ENCODE measurements at places on chromosomes 16 and 17.

- no peak for DNase-seq
Observed at GRCh38 chr16:57446531-57447185, 527 bp downstream of the CIAPIN1 start.

GRCh38 chr16:69095193-69095592 is 10.3 kb upstream of the HAS3 start:
- no peak for DNase-seq

DNA sequence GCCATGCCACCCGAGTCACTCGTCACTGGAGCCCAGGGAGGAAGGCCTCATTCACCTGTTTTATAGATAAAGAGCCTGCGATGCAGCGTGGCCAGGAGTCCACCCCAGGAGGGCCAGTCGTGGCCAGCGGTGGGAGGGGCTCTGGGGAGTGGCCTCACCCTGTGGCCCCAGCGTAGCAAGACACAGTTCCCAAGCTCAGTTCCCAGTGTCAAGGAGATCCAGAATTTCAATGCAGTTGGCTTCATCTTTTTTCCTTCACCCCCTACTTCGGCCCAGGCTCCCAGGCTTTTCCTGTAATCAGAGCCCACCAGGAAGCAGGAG is 84.0 kb downstream of the ABR start:
- no peak for DNase-seq

DNA sequence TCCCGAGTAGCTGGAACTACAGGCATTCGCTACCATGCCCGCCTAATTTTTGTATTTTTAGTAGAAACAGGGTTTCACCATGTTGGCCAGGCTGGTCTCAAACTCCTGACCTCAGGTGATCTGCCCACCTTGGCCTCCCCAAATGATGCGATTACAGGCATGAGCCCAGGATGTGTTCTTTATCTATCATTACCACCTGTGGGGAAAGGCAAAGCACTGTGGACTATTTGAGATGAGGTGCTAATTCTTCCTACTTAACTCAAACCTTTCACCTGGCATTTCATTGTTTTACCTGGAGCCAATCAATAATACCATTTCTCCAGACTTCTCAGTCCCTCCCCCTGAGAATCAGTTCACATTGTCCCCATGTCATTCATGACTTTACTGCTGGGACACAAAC is 20.4 kb upstream of the PPM1D start:
- no peak for DNase-seq

DNA sequence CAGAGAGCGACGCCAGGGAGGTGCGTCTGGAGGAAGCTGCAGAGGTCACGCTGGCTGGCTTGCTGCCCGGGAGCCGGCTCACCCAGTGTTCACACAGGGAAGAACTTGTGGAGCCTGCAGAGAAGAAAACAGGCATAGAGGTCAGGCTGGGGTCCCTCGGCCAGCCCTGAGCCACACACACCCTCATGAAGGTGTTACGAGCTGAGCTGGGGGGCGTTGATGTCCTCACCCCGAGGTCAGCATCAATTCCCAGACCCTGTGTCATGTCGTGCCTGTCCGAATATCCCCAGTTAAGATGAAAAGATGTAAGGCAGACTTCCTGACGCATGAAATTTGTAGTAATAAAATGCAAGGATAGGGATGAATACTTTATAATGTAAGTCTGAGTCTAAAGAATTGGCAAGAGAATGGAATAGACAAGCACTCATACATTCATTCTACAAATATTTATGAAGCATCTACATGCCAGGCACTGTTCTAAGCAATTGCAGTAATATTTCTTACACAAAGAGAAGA is 77.1 kb downstream of the USP31 start:
- DNase-seq, result peak; percentile 63

- DNase-seq, result no peak
Observed at GRCh38 chr17:39105705-39106104, 45.7 kb downstream of the PLXDC1 start.

DNA sequence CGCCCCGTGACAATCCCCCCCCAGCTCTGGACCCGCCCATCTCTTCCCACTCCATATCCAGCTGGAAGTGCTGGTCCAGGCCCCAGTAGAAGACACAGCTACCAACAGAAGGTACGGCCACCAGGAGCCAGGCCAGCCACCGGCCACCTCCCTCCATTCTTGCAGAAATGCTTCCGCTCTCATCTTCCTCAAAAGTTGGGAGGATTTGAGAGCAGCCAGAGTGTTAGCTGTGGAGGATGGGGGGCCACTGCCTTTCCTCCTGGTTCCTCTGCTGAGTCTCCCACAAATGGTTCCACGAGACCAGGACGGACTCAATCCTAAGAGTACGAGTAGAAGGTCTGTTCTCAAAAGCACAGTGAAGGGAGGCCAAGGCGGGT is 78.3 kb downstream of the GAS7 start:
- no peak for DNase-seq

DNA sequence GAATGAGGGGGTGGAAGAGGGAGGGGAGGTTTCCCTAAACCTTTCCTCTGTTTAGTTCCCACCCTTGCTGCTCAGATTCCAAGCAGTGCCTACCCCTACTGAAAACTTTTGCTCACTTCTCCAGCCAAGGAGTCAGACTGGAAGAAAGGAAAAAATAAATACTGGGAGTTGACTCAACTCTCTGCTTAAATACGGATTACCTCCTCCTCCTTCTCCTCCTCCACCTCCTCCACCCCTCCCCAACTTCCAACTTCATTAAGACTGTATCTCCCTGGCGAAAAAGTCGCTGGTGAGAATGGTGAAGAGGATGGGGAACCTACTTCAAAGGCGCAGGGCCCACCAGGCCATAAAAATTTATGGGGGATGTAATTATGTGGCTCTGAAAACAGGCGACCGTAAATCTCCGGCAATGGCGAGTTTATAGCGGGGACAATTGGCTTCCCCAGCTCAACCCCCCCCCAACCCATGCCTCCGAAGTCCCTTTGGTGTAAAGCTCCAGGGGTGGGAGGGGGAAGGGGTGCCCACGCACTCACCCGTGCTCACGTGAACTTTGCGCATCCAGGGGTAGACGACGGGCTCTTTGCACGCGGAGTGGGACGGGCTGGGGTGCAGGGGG is 712 bp downstream of the HOXB4 start:
- no peak for DNase-seq

- no peak for DNase-seq
Observed at GRCh38 chr17:15957206-15957605, 12.3 kb downstream of the ADORA2B start.

GRCh38 chr17:29243792-29244191 is 2.9 kb upstream of the CRYBA1 start:
- DNase-seq, result peak; percentile 33

DNA sequence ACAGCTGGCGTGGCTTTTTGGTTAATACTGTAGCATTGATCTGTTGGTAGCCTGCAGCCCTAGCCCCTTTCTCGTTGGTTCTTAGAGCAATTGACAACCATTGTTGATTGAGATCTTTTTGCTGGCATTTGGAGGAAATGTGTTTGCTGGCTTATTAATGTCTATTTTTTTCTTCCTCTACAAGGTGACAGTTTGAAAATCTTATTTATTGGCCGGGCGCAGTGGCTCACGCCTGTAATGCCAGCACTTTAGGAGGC is 1.8 kb downstream of the ATXN2L start:
- no peak for DNase-seq

DNA sequence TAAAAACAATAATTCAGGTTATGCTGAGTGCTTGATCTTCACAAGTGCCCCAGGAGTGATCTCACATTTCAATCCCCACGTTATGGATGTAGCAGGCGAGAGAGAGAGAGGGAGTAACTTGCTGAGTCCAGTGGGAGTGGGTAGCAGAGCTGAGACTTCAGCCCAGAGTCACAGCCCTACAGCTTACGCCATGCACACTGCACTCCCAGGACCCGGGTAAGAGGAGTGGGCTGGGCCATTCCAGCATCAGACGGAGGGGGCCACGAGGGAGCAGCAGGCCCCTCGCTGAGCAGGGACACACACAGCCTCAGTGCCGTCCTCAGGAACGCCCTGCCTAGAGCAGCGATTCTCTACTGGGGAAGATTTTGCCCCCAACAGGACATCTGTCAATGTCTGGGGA is 9.8 kb upstream of the KIF19 start:
- no peak for DNase-seq

DNA sequence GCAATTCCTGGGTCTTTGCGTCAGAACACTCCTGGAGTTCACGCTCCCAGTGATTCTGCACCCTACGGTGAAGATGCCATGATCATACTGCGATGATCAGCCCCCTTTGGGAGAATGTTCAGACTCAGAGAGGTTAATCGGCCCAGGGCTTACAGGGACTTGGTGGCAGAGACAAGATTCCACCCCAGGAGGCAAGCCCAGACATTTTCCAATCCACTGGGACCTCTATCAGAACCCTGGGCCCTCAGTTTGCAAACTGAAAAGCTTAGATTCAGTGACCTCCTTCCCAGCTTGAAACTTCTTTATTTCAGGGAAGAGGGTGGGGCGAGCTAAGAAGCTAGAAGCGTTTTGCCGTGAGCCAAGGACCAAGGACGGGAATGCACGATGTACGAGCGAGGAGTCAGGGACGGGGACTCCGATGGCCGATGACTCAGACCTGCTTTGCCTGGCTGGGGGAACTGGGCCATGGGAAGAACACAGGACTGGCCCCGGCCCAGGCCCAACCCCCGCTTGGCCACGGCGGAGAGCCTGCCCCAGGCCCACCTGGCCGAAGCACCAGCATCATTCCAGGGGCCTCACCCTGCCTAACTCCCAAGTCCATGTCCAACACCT is 34.7 kb downstream of the SOCS3 start:
- no peak for DNase-seq

GRCh38 chr17:63294776-63295175 is 151.3 kb downstream of the CYB561 start:
- no peak for DNase-seq

GRCh38 chr17:79777120-79777893 is 641 bp upstream of the CBX2 start:
- no peak for DNase-seq

DNA sequence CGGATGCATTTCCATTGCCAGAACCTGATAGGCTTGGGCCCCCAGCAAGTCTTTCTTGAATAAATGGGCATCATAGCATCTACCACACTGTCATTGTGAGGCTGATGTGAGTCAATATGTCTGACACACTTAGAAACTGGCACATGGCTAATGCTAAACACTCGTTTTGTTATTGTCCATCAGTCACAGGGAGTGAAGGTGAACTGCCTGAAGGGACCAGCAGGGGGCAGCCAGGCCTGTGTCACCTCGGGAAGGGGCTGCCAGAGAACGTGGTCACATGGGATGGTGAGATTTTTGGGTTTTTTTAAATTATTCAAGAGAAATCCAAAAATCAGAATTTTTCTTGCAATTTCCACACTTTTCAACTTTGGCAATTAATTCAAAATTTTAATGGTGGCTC is 831 bp upstream of the RCVRN start:
- DNase-seq, result no peak

DNA sequence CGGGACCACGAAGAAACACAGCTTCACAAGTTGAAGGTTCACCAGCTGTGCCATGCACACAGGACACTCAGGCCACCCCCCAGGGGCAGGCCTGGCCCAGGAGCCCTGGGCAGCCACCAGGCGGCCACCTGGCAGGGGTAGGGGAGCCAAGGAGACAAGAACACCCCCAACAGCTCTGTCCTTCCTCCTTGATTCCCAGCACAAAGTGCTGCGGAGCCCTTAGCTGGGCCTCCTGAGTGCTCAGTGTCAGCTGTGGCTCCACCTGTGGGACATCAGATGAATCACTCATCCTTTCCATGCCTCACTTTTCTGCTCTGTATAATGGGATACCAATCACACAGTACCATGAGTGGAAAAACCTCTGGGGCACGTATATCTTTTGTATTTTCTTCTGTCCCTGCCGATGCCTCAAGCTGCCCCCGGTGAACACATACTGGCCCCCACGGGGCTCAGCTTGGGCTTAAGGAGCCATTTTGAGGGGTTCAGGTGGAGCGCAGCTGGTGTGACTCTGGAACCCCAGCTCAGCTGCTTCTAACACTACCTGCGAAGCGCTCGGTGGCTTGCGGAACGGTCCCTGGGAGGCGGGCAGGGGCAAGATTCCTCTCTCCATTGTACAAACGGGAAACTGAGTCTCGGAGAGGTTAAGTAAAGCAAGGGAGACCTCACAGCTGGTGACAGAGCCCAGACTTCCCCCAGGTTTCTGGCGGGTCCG is 12.0 kb downstream of the GALK1 start:
- no peak for DNase-seq

- no peak for DNase-seq
Observed at GRCh38 chr17:81831957-81832607, 1.0 kb downstream of the MCRIP1 start.

- no peak for DNase-seq
Observed at GRCh38 chr16:66295213-66295612, 71.3 kb upstream of the CDH5 start.

DNA sequence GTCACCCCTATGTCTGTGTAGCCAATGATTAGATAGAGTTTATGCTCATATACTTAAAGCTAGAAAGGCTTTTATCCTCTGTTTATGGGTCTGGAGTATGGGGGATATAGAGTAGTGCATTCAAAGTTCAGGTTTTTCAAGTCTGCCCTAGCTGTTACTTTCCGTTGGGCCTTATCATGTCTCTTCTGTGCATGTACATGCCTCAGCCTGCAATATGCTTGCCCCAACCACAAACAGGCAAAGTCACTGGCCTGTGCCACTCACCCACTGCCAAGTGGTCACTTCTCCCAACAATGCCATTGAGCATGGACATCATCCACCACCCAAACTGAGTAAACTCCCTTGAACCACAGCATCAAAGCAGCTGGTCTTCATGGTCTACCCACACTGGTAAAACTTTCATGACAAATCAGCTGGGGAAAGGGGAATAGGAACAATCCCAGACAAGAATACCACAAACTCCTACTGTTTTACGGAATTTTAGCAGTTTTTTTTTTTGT is 70.3 kb upstream of the C17orf78 start:
- no peak for DNase-seq

GRCh38 chr17:72259922-72260321 is 139.1 kb downstream of the SOX9 start:
- DNase-seq, result no peak

DNA sequence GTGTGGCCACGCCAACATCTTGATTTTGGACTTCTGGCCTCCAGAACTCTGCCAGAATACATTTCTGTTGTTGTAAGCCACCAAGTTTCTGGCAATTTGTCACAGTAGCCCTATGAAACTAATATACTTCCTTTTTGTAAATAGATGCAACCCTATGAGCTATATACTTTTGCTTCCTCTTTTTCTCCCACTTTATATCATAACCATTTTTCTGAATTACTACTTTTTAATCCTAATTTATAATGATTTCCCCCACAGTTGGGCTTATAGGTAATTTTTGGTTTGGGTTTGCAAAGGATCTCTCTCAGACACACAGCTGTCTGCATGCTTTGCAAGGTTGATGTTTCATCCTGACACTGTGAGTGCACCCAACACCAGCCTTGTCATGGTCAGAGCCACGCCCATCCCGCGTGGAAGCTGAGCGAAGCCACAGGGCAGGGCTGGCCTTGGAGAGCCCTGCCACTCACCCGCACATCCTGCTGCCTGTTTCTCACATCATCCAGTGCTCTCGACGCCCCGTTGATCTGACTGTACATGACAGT is 5.8 kb downstream of the TRIM25 start:
- DNase-seq, result no peak

DNA sequence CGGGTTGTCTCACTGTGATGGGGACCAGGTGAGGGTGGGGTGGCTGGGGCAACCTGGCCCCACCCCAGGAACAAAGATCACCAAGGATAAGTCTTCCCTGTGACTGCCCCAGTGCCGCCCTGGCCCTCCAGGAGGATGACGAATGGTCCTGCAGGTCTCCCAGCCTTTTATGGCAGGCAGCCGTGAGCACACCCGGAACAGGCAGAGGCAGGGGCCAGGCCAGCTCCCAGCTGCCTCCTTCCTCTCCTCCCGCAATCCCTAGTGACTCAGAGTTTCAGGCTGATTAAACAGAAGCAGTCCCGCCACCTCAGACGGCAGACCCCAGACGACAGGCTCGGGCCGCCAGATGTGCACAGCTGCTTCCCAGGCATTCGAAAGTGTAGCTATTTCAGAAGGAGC is 13.3 kb downstream of the JUP start:
- DNase-seq, result peak; percentile 81

- DNase-seq, result no peak
Observed at GRCh38 chr16:66344533-66345145, 21.9 kb upstream of the CDH5 start.

All from LNCaP clone FGC (cell line).